ENCODE measurements at places on chromosomes 7 and 10.

GRCh38 chr10:116910910-116911309 is 61.6 kb downstream of the ENO4 start:
- no peak for DNase-seq

DNA sequence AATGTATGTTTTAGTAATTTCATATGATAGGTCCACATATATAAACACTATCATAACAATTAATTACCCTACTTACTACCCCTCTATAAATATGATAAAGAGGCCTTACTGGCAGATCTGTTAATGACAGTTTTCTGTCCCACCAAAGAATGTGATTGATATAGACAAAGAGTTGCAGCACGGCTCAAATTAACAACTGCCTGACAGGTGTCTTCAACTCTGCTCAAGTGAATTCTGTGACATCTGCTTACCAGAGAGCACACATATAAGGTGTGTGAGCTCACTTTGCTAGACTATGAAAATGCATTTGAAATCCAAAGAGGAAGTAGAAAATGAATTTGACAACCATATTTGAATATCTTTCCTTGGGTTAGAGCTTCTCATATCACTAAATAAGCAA is 36.6 kb downstream of the CACNA2D1 start:
- no peak for DNase-seq

- no peak for DNase-seq
Measured at GRCh38 chr7:45098983-45099839, 10.4 kb upstream of the NACAD start.

DNA sequence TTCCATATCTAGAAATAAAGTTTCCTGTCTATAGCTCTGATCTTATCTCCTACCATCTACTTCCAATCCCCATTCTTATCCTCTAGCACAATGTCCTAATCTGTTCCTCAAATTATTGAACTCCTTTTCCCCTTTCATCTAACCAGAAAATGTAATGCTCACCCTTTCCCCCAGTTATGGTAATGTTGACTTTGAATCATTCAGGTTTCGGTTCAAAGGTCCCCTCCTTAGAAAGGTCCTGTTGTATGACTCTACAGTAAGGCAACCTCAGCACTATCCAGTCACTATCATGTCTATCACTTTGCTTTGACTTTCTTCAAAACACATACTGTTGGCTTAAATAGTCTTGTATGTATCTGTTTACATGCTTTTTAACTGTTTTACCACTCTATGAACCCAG is 264.2 kb upstream of the PCDH15 start:
- no peak for DNase-seq

DNA sequence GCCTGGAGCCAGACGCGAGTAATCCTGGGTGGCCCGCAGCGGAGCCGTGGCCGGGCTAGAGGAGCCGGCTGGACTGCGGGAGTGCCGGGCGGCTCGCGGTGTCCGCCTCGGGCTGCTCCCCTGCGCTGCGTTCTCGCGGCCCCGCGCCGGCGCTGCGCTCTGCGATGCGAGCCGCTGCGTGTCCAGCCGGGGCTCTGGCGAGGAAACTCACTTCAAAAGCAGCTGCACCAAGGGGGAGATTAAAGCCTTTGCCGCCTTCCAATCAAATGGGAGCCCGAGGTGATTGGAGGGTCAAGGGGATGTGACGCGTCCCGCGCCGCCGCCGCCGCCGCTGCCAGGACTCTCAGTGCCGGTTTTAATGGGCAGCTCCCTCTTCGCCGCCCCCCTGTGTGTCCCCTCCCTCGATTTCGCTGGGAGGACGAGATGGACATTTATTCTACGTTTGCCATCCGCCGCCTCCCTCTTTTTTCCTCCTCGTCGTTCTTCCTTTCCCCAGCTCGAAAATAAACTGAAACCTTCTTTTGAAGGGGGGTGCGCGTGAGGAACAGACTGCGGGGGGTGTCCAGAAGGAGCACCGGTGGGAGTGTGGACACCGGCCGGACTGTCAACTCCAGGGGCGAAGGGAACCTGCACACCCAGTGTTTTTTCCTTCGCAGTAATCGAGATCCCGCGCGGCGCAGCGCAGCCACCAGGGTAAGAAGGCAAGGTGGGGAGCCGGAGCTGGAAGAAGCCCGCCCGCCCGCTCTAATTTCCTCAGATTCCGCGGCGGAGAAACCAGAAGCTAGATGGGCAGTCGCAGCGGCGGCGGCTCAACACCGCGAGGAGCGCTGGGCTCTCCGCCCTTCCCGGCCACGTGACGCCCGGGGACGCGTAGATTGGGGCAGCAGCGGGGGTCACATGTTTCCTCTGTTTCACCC is at the start of gene ZNF503:
Gene ZNF503 (minus strand): TSS at position 196 of the 917 bp plus-strand sequence. CDS start 345 bp downstream, outside the sequence.
- DNase-seq: no peak

GRCh38 chr7:126667742-126668366 is 584.9 kb downstream of the GRM8 start:
- no peak for DNase-seq

GRCh38 chr10:79249186-79250121 is 97.8 kb upstream of the PPIF start:
- no peak for DNase-seq

- DNase-seq: no peak
Measured at GRCh38 chr10:95425592-95426465, 135.0 kb upstream of the PDLIM1 start.

DNA sequence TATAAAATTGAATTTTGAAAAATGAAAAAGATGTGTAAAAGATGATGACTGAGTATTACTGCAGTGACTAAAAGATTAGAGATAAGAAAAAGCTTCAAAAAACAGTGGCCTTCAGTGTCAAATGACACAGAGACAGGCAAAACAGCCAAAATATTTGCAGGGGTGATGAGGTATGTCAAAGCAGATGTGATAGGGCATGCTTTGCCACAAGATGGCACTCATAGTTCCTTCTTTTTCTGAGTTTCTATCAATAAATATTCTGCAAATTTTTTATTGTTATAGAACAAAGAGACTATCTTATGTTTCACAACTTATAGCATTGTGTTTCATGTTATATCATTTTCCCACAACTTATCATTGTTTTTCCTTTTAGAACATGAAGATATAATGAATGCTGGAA is 344.1 kb upstream of the HPS1 start:
- no peak for DNase-seq

- no peak for DNase-seq
Measured at GRCh38 chr10:33115738-33116719, 158.0 kb upstream of the ITGB1 start.

- DNase-seq: no peak
Measured at GRCh38 chr7:39187130-39187529, 209.4 kb downstream of the POU6F2 start.

DNA sequence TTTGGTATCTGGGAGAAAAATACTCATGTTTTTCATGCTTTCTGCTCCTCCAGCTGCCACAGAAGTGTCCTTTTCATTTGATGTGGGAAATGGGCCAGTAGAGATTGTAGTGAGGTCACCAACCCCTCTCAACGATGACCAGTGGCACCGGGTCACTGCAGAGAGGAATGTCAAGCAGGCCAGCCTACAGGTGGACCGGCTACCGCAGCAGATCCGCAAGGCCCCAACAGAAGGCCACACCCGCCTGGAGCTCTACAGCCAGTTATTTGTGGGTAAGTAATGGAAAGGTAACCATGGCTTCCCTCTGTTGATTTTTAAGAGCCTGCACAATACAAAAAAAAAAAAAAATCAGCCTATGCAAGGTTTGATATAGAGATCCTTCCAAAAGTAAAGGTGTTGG is 443.1 kb upstream of the C7orf33 start:
- no peak for DNase-seq

DNA sequence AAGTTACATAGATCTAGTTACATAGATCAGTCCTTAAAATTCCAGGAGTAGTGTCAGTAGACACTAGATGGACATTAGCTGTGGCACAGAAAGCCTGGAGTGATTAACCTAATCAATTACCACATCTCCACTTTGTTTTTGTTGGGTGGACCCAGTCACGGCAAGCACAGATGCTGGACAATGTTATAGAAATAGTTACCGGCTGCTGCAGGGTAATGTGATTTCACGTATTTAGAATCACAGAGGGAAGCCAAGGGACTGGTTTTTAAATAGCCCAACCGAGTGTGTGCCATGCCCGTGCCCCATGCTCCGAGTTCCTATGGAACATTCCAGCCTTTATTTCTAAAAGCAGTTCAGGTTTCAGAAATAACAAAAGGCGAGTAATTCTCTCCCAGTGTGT is 2.8 kb downstream of the LGI1 start:
- no peak for DNase-seq

DNA sequence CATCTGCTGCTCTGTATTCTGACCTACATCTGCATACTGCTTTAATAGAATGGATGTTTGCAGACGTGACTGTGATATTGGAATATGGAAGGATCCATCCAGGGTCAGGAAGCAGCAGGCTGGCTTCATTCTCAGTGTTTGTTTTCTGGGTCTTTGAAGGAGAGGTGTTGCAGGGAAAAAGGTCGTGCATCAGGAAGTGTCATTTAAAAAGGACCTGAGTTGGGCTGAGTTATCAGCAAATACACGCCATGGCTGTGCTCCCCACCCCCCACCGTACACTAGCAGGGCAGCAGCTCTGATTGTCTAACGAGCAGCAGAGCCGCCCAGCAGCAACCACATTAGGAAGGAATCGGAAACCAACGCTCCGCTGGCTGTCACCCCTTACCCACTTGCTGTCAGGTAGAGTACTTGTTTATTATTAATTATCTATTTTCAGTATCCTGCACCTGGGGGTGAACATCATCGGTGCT is 63.1 kb upstream of the STEAP1B start:
- no peak for DNase-seq

GRCh38 chr10:121185816-121186455 is 334.8 kb downstream of the WDR11 start:
- no peak for DNase-seq

- DNase-seq: no peak
Measured at GRCh38 chr10:82914655-82915136, 1039.7 kb downstream of the NRG3 start.

GRCh38 chr7:114141415-114141814 is 222.6 kb upstream of the PPP1R3A start:
- no peak for DNase-seq

DNA sequence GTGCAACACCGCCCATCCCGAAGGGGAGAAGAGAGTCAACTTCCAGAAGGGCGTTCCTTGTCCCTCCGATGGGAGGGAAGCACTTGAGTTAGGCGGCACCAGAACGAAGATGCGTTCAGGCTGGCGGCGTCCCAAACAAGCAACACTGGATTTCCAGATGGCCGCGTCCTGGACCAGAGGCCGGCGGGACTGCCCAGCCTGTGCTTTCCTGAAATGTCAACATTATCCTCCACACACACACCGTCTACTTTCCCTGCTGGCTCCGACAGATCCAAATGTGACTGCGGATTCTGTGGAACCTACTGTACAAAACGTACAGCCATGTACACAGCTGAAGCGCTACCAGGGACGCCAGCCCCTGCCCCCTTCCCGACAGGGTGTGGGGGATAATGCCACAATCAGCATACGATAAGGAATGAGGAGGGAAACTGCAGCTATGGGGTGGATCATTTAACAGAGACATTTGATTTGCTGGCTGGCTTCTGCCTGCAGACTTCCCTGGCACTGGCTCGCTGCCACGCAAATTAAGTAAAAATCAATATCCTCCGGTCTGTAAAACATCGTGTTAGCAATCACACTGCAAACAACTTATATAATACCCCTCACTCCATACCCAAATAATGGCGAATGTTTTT is 82.1 kb downstream of the ZRANB1 start:
- no peak for DNase-seq

DNA sequence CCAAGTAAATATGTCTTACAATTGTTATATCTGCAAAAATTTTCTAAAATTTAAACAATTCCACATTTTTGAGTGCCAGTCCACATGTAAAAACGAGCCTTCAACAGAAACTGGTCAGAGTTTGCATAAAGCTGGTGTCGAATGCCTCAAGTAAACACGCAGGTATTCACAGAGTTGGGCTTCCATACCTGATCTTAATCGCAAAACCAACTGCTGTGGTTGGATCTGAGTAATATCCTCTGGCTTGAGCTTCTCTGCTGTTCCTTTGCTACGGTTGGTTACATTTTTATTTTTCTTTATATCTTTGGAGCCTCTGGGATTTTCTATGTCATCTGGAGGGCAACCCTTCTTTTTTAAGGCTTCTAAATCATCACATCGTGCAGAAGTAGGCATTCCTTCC is 28.4 kb downstream of the ITGB1 start:
- DNase-seq: no peak

- no peak for DNase-seq
Measured at GRCh38 chr7:69643708-69644445, 45.6 kb downstream of the AUTS2 start.

GRCh38 chr7:34772296-34772938 is 114.4 kb downstream of the NPSR1 start:
- DNase-seq: no peak

DNA sequence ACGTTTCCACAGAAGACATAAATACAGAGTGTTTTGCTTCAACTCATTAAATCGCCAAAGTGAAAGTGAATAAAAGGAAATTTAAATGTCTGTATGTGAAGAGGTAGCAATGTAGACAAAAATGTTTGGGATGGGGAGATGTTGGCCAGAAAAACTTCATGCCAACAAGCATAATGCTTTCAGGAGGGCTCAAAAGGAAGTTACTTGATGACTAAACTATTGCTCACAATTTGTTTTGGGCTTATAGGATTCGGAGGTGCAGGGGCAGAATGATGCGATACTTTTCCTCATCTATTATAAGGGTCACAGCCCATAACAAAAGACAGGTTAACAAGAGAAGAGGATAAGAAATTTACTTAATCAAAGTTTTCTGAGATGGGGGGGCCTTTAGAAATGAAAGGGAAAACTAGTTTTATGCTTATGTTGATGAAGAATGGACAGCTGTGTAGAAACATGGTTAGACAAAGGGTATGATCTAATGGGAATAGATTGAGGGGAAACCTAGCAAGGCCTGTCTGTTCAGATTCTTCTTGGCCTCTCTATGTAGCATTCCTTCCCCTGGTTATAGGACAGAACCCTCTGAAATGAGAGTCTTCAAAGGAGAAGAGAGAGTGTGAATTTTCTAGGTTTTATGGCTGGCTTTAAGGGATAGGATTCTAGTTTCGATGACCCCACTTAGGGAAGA is 898.6 kb downstream of the LRMDA start:
- no peak for DNase-seq

DNA sequence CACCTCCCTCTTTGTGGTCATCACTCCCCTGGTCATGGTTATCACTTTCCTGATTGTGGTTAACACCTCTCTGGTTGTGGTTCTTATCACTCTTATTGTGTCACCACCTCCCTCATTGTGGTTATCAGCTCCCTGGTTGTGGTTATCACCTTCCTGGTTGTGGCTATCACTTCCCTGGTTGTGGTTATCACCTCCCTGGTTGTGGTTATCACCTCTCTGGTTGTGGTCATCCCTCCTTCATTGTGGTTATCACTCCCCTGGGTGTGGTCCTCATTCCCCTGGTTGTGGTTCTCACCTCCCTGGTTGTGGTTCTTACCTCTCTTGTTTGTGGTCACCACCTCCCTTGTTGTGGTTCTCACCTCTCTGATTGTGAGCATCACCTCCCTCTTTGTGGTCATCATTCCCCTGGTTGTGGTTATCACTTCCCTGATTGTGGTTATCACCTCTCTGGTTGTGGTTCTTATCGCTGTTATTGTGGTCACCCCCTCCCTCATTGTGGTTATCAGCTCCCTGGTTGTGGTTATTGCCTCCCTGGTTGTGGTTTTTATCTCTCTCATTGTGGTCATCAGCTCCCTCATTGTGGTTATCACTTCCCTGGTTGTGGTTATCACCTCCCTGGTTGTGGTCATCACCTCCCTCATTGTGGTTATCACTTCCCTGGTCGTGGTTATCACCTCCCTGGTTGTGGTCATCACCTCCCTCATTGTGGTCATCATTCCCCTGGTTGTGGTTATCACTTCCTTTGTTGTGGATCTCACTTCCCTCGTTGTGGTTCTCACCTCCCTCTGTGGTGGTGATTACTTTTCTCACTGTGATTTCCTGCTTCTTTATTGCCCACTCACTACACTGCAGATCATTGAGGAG is 106.7 kb downstream of the GPR26 start:
- DNase-seq: peak; percentile 1

GRCh38 chr10:132383751-132384196 is 13.2 kb upstream of the PWWP2B start:
- DNase-seq: no peak
